ENCODE measurements at places on chromosomes 6 and 20. TPM values are rescaled to one million over a fixed set of nuclear protein-coding genes. Genes with fewer than 3 reads are reported as not detected.

PLEKHG1 gene
- total RNA-seq = 0.58 TPM

RARS2 gene
- 36.3 TPM for total RNA-seq

CBLN4 gene
- total RNA-seq = not detected

OR2H2 gene
- not detected for total RNA-seq

FAM83C gene
- not detected for total RNA-seq

BTN1A1 gene
- not detected for total RNA-seq

Data from pericardium fibroblast (primary cell).